Coronary artery (tissue), 2 donors: ENCODE measurements at places on chromosomes 7 and 10.

DNA sequence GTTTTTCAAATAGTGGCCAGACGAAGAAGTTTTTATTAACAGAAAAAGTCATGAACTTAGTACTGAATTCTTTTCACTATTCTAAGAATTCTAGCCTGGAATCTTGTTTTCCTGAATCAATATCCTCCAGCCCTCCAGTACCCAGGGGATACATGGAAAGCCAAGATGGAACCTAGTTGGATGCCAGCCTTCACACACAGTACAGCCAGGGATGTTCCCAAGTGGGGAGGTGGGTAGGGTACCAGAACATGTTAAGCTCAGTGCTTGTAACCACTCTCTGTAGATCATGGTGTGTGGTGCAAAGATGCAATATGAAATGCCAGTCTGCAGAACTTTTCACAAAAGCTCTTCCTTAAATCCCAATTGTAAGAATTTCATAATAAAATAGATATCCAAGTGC, 128.0 kb downstream of the POU6F2 start:
- no peak for DNase-seq

GRCh38 chr10:51145375-51145774, 71.1 kb downstream of the PRKG1 start:
- no peak for DNase-seq

DNA sequence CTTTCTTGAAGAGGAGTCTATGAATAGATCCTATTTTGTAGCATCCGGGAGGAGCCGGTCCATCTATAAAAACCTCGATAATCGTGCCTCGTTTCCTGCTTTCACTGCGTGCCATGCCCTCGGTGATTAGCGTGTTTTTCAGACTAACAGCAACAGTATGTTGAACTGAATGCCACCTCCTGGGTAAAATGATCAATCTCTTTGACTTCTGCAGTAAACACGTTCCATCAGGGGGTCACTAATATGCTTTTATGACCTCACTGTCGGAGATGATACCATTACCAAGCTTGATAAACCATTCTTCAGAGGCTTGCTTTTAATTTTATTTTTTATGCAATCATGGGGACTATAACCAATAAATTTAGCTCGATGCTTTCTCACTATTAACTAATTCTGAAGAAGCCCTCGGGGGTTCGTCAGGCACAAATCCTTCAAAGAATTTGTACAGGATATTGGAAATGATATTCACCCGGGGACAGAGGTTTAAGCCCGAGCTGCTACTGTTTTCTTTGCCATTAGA, 228.3 kb downstream of the ADARB2 start:
- DNase-seq = peak; percentile 26

- no peak for DNase-seq
Observed at GRCh38 chr7:16916105-16916639, 34.4 kb upstream of the AGR3 start.

- no peak for DNase-seq
Observed at GRCh38 chr10:104622598-104623209, 18.4 kb upstream of the SORCS3 start.

GRCh38 chr7:28753613-28754012, 204.5 kb downstream of the TRIL start:
- no peak for DNase-seq

DNA sequence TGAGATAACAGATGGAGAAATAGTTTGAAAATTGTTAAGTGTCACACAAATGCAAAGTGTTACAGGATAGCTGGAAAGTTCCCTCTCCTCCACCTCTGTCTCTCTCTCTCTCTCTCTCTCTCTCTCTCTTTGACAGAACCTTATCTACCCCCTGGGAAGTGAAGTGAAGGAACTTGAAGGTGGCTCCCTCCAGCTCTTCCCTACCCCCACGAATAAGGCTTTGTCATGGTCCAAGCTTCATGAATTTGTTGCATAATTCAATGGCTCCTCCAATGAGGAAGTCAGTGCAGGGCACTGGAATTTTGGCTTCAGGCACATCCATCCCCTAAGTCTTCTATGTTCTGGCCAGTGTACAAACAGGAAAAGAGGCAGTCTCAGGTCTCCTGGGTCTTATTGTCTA, 66.4 kb downstream of the CDHR3 start:
- no peak for DNase-seq

DNA sequence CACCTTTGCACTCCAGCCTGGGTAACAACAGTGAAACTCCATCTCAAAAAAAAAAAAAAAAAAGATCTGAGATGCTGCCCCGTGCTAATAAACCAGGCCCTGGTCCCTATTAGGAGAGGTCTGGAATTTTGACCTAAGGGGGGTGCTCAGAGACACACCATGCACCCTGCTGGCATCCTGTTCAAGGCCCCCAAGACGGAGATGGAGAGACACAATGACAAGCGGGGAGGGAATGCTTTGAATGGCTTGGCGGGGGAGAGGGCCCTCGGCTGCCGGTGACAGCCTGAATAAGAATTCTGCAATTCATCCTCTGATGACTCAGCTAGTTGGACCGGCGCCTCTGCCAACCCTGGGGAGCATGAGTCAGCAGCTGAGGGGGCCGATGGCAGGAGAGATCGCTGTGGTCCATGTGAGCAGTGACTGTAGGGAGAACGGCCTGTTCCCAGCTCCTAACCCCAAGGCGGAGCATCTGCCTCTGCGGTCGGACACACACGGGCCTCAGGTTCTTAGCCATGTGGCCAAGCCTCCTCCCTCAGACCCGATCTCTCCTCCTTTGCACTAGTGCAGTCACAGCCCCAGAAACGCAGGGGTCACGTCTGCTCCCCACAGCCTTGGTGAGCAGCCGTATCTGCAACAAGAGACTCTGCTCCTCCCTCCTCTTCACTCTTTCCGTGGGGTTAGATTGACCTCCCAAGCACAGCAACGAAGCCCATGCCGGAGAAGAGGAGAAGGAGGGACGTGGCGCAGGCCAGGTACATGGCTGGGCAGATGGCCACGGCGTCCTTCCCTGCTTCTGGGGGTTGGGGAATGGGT, 14.9 kb downstream of the TRIM56 start:
- DNase-seq = peak; percentile 99

DNA sequence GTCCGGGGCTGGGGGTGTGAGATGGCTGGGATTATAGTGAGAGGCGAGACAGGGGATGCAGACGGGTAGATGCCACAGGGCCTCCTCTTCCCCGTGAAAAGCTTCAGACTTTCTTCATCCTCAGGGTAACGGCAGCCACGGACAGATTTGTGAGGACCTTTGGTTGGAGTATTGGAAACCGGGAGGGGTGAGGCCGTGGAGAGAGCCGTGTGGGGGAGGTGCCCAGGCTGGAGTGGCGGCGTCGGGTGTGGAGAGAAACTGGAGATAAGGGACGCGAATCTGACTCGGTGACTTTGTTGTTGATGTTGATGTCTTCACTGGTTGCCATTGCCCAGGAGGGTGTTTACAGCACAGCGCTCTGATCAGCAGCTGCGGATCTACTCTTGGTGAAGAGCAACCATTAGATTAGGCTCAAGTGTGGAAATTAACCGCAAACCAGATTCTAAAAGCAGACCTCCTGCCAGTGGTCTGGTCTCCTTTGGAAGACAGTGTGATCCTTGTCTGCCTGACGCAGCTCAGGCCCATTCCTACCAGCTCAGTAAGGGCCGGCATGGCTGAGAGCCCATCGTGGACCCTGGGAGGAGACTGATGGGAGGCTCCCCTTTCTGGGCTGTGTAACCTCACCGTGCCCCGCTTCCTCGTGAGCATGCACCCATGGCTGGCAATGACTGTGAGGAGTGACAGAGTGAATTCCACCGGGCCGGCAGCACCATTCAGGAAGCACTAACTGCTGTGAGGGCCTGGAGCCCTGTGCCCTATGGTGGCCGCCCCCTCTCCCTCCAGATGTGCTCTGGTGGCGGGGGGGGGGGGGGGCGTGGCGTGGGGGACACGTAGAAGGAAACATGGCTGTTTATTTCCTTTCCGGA, 90.3 kb downstream of the INPP5A start:
- peak; percentile 88 for DNase-seq

GRCh38 chr7:16502303-16502702, 24.3 kb upstream of the LRRC72 start:
- no peak for DNase-seq

DNA sequence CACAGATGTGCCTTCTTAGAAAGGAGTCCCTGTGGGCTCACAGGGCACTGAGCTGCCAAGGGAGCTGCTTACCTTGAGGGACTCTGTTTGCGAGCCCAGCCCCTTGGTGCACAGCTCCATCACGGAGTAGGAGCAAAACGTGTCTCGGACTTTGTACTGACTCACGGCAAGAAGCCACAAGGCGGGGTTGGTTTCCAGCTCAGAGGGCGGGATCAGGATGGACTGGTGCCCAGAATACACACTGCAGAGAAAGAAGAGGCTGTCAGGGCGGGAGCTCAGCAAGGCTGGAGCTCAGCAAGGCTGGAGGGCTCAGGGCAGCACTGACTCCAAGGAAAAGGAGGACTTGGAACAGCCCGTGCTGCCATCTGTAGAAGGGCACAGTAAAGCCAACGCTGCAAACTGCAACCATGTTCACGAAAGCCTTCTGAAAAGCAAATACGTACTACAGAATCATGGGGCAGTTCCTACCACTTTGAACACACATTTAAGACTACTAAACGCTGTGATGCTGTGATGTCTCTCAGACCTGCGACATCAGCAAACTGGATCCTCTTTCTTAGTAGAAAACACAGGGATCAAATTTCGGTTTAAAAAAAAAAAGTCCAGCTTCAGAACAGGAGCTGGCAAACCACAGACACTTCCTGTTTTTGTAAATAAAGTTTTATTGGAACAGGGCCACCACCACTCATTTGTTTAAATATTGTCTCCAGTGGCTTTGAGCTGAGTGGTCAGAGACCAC, 194.3 kb downstream of the ZMYND11 start:
- peak; percentile 93 for DNase-seq

DNA sequence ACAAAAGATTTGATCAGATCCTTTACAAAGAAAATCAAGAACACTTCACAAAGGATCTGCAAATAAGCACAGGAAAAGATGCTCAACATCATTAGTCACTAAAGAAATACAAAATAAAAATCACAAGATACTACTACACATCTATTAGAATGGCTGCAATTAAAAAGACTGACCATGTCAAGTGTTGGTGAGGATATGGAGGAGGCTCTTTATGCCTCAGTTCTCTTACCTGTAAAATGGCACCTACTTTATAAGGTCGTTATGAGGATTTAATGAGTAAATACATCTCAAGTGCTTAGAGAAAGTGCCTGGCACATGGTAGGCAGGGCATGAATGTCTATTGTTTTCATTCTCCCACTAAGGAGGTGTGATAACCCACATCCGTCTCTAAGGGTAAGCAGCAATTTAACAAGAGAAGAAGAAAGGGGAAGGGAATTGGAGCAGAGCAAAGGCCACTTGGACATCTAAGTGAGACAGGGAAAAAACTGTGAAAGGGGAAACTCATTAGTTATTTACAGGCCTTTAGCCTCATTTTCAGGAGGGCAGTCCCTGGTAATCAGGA, 157.5 kb upstream of the NFE2L3 start:
- no peak for DNase-seq

DNA sequence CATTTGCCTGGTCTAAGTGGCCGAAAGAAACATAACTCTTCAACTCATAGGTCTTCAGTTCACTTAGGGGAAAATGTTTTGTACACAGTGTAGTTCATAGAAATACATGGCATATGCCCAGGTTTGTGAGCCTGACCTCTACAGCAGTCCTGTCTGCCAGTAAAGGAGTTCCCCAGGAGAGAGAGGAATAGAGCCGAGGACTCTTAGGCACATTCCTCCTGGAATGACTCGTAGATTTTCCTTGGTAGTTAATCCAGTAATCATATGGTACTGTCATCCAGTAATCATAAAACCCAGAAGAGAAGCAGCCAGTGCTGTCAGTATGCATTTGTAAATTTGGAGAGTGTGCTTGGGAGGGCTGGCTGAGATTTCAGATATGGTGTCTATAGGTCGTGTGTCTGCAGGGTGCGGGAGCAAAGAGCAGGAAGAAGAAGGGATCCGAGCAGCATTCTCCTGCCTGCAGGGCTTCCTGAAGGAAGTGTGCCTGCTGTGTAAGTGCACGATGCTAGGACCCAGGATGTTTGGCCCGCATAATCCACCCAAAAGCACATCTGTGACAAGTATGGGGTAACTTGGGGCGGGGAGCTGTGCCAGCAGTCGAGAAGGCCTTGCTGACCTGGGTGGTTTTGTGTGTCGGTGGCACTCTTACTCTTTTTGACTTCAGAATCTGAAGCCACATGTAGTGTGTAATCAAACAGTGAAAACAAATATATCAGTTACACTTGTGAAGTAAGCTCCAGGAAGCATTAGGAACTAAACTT, 13.9 kb downstream of the EIF4H start:
- no peak for DNase-seq

DNA sequence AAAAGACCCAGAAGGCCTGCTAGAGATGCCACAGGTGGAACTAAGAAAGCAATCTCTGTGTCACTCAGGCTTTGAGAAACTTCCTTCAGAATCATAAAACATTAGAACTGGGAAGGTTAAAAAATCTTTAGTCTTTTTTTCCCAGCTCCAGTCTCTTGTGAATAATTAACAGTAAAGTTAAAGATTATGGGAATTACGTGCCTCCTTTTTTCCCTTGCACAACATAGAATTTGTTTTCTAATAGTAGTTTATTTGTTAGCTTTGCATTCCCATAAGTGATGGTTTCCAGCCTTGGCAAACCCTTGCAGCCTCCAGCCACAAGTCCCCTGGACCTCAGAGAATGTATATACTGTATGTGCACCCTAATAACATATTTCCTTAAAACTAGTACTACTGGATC, 128.3 kb downstream of the TPST1 start:
- DNase-seq = no peak

DNA sequence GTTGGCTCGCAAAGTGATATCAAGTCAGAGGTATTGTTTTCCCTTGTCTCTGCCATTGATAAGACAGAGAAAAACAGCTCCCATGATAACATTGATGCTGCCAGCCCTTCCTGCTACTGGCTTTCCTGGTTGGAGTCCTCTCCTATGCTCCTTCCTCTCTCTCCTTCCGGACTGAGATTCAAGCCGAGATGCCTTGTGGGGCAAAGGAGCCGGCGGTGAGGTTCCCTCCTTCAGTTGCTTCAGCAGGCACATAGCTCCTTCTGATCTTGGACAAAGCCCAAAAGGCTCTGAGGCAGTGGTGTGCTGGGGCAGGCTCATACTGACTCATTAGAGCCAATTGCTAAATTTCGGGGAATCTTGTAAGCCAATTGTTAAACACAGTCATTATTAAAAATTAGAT, 8.8 kb upstream of the ZCCHC24 start:
- peak; percentile 71 for DNase-seq

- no peak for DNase-seq
Observed at GRCh38 chr10:27986821-27987220, 12.1 kb downstream of the ODAD2 start.

- DNase-seq = no peak
Observed at GRCh38 chr7:2843711-2844152, 376 bp downstream of the GNA12 start.
